ENCODE measurements at places on chromosomes 7 and 10.
A peak's percentile ranks its signal among the peaks of the same experiment; 100 is the strongest.

- DNase-seq: no peak
Observed at GRCh38 chr7:21639206-21639868, 96.5 kb downstream of the DNAH11 start.

- DNase-seq: no peak
Observed at GRCh38 chr7:88599528-88599927, 160.0 kb upstream of the ZNF804B start.

DNA sequence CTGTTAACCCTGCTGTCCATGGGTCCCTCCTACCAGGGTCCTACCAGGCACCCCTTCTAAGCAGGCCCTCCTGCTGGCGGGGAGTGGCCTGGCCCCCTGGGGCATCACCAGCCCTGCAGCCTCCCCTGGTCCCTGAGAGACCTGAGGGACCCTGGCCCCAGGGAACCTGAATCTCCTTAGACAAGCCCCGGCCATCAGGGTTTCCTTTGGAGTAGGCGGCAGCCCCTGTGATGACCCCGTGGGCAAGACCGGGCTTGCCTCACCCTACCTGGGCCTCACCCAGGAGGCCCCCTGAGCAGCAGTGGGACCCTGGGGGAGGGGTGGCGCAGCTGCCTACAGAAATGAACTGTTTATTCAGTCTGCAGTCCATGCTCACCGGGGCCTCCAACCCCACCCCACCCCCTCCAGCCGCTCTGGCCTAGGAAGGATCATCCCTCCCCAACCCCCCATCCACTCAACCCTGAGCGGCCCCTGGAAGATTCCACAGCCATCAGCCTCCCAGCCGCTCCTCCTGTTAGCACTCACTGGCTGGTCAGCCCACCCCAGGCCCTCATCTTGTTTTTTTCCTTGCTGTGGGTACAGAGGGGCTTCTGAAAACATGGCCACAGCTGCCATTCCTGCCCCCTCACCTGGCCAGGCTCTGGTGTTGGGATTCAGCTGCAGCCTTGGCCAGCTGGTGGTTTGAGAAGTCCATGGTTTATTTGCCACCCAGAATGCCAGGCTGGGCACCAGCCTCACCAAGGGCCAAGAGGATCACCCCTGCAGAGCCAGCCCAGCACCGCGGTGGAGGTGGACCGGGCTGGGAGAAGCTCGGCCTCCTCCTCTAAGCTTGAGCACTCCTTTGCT, 34.8 kb upstream of the CHST15 start:
- DNase-seq: no peak

DNA sequence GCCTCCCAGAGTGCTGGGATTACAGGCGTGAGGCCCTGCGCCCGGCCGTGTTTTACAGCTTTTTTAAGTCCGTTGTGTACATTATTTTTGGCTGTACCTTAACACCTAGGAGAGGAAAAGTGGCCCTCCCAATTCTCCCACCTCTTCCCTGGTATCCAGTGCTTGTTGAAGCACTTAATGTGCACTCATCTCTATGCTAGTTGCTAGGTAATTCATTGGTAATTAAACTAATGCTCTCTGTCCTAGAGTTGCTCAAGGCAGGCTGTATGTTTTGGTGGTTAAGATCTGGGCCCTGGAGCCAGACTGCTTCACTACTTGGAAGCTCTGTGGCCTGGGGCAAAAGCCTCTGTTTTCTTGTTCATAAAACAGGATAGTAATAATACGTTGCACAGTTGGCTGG, 19.6 kb downstream of the AVPI1 start:
- no peak for DNase-seq

GRCh38 chr10:17590969-17591645, 26.1 kb downstream of the HACD1 start:
- DNase-seq: no peak

DNA sequence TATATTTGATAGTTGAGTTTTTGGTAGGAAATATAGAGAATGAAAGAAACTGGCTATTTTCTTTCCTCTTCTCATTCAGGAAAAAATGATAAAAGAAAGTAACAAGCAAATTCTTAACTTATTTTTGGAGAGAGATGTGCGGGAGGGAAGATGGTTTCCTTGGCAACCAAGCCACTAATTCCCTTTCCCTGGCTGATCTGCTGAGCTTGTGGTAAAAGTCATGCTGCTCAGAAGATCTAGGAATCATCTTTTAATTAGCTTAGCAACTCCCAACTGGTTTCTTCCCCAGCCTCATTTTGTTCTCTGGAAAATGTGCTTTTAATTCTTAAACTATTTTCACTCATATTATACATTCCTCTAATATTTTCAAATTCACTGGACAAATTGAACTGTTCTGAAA, 11.8 kb downstream of the UROS start:
- DNase-seq: no peak

DNA sequence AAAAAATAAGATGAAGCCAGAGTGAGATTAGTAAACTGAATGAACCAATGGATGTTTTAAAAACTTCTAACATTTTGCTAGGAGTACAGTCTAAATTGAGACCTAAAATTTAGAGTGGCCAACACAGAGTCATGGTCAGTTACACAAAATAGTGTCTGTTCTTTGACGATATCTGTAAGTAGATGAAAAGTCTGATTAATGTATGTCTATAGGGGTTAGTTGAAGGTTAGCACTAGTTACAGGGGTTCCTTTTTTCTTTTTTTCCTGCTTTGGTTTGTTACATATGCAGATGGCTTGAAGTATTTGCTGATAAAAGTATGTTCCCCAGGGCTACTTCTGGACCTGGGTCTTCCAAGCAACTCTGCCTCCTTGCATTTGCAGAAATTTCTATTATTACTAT, 90.1 kb upstream of the MTPN start:
- DNase-seq: no peak

- DNase-seq: no peak
Observed at GRCh38 chr7:44223362-44224079, 22.7 kb downstream of the YKT6 start.

DNA sequence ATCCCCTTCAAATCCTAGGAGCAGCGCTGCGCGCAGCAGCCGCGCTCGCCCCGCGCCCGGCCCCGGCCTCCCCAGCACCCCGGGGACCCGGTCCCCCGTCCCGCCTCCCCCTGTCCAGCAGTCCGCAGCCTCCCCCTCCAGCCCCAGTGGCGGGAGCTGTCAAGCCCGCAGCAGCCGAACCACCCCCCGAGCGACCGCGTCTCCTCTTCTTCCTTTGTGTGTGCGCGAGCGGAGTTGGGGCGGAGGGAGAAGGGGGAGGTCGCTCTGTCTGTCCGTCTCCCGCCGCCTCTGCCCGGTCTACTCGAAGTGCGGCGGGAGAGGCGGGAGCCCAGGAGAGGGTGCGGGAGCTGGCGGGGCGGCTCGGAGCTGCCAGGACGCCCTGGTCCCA, 375 bp upstream of the CHN2 start:
- DNase-seq: no peak

GRCh38 chr10:83835945-83836745, 303.2 kb upstream of the GHITM start:
- DNase-seq: no peak

- DNase-seq: peak; percentile 38
Observed at GRCh38 chr7:144842377-144842851, 6.6 kb upstream of the TPK1 start.

DNA sequence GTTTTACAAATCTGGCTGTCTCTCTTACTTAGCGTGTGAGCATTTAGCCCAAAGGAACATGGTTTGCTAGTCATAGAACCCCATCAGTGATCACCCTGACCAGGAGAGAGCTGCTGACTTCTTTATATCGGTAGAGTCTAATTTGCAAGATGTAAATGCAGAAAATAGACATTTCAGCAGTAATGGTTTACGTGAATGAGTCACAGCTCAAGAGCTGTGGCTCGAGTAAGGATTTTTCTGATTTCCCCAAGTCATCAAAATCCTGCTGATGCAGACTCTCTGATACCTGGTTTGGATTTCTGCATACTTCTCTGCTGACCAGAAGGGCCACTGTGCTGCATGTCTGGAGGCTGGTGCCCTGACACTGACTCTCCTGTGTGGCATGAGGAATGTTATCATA, 25.7 kb downstream of the NUB1 start:
- no peak for DNase-seq

- DNase-seq: no peak
Observed at GRCh38 chr10:125160856-125161706, 718 bp upstream of the CTBP2 start.

DNA sequence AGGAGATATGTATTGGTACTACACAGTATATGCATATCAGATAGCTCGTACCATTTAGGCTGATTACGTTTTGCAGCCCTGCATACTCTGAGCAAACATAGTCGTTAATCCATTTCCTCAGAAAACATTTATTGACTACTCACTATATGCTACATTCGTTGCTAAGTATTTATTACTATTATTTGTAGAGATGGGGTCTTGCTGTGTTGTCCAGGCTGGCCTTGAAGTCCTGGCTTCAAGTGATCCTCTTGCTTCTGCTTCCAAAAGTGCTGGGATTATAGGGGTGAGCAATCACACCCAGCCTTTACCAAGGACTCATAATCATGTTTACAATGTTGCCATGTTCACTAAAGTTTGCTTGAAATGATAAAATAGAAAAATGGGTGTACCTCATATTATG, 174.7 kb downstream of the ARL4A start:
- DNase-seq: no peak

- DNase-seq: no peak
Observed at GRCh38 chr10:6592080-6592479, 12.0 kb upstream of the PRKCQ start.

- no peak for DNase-seq
Observed at GRCh38 chr10:76268530-76268929, 837.1 kb downstream of the LRMDA start.

- no peak for DNase-seq
Observed at GRCh38 chr10:11505639-11506038, 105.8 kb downstream of the USP6NL start.

GRCh38 chr10:104332243-104333031, 5.8 kb downstream of the ITPRIP start:
- DNase-seq: no peak

- no peak for DNase-seq
Observed at GRCh38 chr10:95482501-95483233, 78.5 kb downstream of the SORBS1 start.

DNA sequence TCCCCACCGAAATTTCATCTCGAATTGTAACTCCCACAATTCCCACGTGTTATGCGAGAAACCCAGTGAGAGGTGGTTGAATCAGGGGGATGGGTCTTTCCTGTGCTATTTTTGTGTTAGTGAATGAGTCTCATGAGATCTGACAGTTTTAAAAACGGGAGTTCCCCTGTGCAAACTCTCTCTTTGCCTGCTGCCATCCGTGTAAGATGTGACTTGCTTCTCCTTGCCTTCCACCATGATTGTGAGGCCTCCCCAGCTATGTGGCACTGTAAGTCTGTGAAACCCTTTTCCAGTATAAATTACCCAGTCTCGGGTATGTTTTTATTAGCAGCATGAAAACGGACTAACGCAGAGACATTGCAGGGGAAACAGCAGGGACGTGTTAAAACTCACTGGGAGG, 5.3 kb upstream of the OLAH start:
- no peak for DNase-seq

DNA sequence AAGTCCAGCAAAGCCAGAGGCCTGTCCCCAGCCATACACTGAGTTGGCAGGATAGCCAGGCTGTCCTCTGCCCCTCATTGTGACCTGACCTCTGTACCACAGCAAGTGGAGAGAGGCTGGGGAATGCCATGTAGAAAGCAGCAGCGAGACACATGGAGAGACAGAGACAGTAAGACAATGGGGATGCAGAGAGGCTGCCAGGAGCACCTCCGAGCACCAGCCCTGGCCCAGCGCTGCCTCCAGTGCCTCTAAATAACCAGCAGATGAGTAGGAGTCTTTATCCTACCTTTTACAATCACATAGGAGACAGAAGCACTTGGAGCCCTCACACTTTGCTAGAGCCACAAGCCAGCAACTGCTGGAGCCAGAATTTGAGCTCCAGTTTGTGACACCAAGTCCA, 8.1 kb downstream of the GDF2 start:
- DNase-seq: no peak

- DNase-seq: peak; percentile 13
Observed at GRCh38 chr10:112429147-112429546, 17.6 kb downstream of the ZDHHC6 start.

GRCh38 chr10:89079961-89080360, 89.4 kb downstream of the FAS start:
- DNase-seq: no peak

All from memory B cell (primary cell).